Stimulated activated CD4-positive, alpha-beta T cell treated with anti-CD3 and anti-CD28 coated beads, TNF-alpha, amount 100 ng/mL, for 1 hour (primary cell): ENCODE measurements at places on chromosomes 5 and 9.

GRCh38 chr9:134420974-134421432 lies 94.7 kb downstream of the RXRA start:
- DNase-seq: no peak

GRCh38 chr9:136467766-136468165 lies 15.1 kb downstream of the SEC16A start:
- DNase-seq: no peak

GRCh38 chr5:11602298-11602697 lies 301.9 kb downstream of the CTNND2 start:
- DNase-seq: no peak

GRCh38 chr5:146284016-146284415 lies 54.6 kb upstream of the POU4F3 start:
- DNase-seq: no peak

GRCh38 chr5:125129151-125129806 lies 382.8 kb upstream of the ZNF608 start:
- DNase-seq: no peak

DNA sequence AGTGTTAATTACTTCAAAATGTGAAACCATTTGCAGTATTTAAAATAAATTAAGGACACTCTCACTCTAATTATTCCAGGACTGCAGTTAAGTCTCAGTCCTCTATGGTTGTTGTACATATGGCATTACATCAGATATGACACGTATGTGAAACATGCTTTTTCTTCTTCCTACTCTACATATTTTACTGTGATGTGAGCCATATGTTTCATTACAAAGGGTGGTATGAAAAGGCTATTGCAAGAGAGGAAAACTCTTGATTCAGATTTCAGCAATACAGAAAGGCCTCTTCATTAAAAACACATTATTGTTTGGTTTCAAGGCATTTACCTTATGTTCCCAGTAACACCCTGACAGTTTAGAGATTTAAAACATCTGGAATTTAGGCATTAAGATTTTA lies 964.5 kb upstream of the DMAC1 start:
- no peak for DNase-seq
